WTC11 (cell line): ENCODE measurements at places on chromosomes 1 and 21. TPM values are rescaled to one million over a fixed set of nuclear protein-coding genes. Genes with fewer than 3 reads are reported as not detected.

CLDN14 gene
- not detected in 3 replicates for total RNA-seq

KCNK1 gene
- 12.8 to 13.3 TPM (median 13.3 TPM) in 3 replicates for total RNA-seq

HAPLN2 gene
- total RNA-seq, result 1.1 to 1.3 TPM (median 1.2 TPM) in 3 replicates

IFI44 gene
- total RNA-seq, result 0.15 TPM in 1 of 3 replicates, not detected in the others

FALEC gene
- total RNA-seq, result 0.71 to 1.2 TPM (median 1.0 TPM) in 3 replicates

FAM72A gene
- 25.5 to 30.6 TPM (median 27.9 TPM) in 3 replicates for total RNA-seq

ALX3 gene
- 0.09 to 0.15 TPM in 2 of 3 replicates, not detected in the other for total RNA-seq

BGLAP gene
- 2.3 to 3.8 TPM (median 2.6 TPM) in 3 replicates for total RNA-seq

KRTAP13-2 gene
- total RNA-seq, result not detected in 3 replicates

SLC25A34 gene
- 0.82 to 2.0 TPM (median 1.1 TPM) in 3 replicates for total RNA-seq

PAQR6 gene
- total RNA-seq, result 5.9 to 7.9 TPM (median 6.5 TPM) in 3 replicates

RCSD1 gene
- 0.23 to 0.71 TPM (median 0.50 TPM) in 3 replicates for total RNA-seq

USH2A gene
- total RNA-seq, result 0.07 to 0.37 TPM (median 0.32 TPM) in 3 replicates

ZNF683 gene
- total RNA-seq, result not detected in 3 replicates

ATPAF1 gene
- total RNA-seq, result 35.7 to 45.5 TPM (median 44.5 TPM) in 3 replicates

KCNC4 gene
- 19.9 to 21.9 TPM (median 21.9 TPM) in 3 replicates for total RNA-seq

MTF1 gene
- total RNA-seq, result 10.1 to 12.2 TPM (median 10.9 TPM) in 3 replicates

HAO2 gene
- 0.53 to 1.0 TPM (median 0.80 TPM) in 3 replicates for total RNA-seq

F5 gene
- 0.20 to 0.21 TPM (median 0.21 TPM) in 3 replicates for total RNA-seq

CDCP2 gene
- 0.07 TPM in 1 of 3 replicates, not detected in the others for total RNA-seq

NUDT4B gene
- not detected in 3 replicates for total RNA-seq

RHBG gene
- total RNA-seq, result 1.7 to 2.3 TPM (median 1.9 TPM) in 3 replicates

RYR2 gene
- total RNA-seq, result 5.9 to 7.9 TPM (median 6.0 TPM) in 3 replicates

TRPM2 gene
- 0.64 to 1.4 TPM (median 0.92 TPM) in 3 replicates for total RNA-seq

SV2A gene
- total RNA-seq, result 36.5 to 47.1 TPM (median 38.3 TPM) in 3 replicates

RNF186 gene
- total RNA-seq, result not detected in 3 replicates

FTCD gene
- 6.1 to 9.6 TPM (median 9.5 TPM) in 3 replicates for total RNA-seq

COL24A1 gene
- total RNA-seq, result 0.92 to 1.1 TPM (median 1.0 TPM) in 3 replicates

RIPPLY3 gene
- total RNA-seq, result 2.0 to 3.5 TPM (median 2.3 TPM) in 3 replicates

FAM72C gene
- total RNA-seq, result 14.7 to 17.5 TPM (median 15.7 TPM) in 3 replicates

TMEM59 gene
- 122 to 133 TPM (median 128 TPM) in 3 replicates for total RNA-seq

SYPL2 gene
- 3.0 to 3.7 TPM (median 3.5 TPM) in 3 replicates for total RNA-seq

HTR6 gene
- 0.71 to 1.2 TPM (median 0.90 TPM) in 3 replicates for total RNA-seq

RGS4 gene
- 0.41 to 3.2 TPM (median 0.92 TPM) in 3 replicates for total RNA-seq

RRP1B gene
- 62.2 to 74.9 TPM (median 64.0 TPM) in 3 replicates for total RNA-seq

CFHR1 gene
- 0.14 to 0.20 TPM (median 0.16 TPM) in 3 replicates for total RNA-seq
